ENCODE measurements at places on chromosomes 7 and 10.

GRCh38 chr10:67812007-67812406 lies 26.0 kb downstream of the DNAJC12 start:
- no peak for DNase-seq

DNA sequence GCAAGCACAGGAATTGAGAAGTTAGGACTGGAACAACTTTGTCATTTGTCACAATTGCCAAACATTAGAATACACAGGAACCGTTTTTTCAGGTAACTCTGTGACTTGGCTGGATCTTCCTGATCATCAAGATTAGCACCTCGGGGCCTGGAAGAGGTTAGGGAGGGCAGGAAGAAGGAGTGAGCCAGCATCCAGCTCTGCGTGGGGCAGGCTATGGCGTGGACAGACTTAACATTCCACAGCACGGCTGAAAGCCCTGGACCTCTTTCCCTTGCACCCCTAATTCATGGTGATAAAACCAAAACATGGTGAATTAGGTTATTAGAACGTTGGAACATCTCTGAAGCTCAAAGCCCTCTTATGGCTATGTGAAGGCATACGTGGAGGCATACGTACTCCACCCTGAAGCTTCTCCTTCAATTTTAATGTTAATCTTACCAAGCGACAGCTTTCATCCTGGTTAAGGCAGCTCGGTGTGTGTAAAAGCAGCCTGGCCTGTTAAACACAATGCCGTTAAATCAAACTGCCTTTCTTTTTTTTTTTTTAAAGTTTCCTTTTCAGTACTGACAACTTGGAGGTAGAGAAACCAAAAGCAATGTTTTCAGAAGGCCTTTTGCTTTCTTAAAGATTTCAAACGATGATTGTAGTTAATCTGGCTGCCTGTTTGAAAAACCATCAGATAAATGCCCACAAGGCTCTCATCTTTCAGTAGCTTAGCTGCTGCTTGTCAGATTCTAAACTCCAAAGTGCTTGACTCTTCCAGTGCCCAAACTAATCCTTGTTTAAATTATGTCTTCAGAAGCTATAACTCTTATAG lies 4.5 kb downstream of the GRK5 start:
- DNase-seq, result no peak

DNA sequence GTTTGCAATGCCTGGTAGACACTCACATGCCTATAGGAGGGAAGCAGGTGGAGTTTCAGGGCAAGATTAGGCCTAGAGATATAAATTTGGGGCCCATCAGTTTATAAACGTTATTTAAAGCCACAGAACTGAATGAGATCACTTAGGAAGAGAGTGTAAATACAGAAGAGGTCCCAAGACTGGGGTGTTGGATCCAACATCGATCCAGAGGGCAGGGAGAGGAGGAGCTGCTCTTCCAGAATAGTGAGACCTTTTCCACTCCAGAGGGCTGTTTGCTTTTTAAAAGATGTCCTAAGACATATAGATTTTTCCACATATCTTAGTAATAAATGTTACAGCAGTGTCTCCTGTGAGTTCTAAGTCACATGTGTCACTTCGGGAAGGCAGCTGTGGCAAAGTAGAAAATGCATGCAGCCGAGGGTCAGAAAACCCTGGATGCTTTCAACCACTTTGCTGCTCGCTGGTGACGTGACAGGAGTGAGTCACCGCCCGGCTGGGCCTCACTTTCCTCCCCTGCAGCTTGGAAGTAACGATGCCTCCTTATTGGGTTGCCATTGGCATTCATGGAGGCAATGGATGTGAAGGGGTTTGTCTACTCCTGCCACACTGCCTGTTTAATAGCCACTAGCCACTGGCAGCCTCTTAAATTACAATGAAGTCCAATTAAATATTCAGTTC lies 95.4 kb downstream of the TRIL start:
- DNase-seq, result no peak

DNA sequence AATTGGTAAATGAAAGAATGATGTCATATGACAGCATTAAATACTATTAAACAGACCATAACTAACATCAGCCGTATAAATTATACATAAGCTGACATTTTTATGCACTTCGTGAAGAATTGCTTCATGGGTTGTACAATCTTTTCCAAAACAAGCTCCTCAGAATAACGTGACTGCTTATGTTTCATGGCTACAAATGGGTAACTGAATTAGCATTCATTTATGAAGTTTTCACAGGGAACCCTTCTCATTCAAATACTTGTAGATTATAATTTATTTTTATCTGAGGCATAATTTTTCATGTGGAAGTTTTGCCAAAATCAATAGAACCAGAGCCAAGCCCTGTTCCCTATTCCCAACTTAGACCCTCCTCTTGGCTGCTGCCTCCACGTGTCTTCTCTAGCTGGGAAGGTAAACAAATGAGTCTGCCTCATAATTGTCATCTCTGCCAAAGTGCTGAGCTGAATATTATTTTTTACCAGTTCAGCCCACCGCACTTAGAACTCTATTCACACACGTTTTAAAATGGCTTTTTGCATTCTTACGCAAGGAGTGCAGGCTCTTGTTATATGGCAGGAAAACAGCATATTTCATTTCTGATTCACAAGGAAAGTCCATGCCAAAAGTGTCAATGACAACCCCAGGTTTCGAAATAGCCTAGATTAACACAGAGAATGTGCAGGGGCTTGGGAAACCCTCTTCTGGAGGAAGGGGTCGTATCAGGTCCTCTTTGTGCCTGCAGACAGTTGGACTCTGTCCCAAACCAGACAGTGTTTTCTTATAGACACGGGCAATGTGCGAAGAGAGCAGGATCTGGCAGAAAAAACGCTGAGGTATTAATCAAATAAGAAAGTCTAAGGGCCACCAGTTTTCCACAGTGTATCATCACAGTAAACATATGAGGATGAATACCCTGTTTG lies 370.7 kb upstream of the MGMT start:
- DNase-seq, result no peak

All from esophagus squamous epithelium (tissue), 5 donors.